GM23338 (cell line): ENCODE measurements at places on chromosomes 6 and 20.

- no peak for DNase-seq
Observed at GRCh38 chr6:3929281-3929798, 80.2 kb downstream of the FAM50B start.

- DNase-seq, result no peak
Observed at GRCh38 chr6:4676016-4676415, 100.2 kb upstream of the CDYL start.

- peak; percentile 59 for DNase-seq
Observed at GRCh38 chr6:15754035-15754705, 91.3 kb upstream of the DTNBP1 start.

DNA sequence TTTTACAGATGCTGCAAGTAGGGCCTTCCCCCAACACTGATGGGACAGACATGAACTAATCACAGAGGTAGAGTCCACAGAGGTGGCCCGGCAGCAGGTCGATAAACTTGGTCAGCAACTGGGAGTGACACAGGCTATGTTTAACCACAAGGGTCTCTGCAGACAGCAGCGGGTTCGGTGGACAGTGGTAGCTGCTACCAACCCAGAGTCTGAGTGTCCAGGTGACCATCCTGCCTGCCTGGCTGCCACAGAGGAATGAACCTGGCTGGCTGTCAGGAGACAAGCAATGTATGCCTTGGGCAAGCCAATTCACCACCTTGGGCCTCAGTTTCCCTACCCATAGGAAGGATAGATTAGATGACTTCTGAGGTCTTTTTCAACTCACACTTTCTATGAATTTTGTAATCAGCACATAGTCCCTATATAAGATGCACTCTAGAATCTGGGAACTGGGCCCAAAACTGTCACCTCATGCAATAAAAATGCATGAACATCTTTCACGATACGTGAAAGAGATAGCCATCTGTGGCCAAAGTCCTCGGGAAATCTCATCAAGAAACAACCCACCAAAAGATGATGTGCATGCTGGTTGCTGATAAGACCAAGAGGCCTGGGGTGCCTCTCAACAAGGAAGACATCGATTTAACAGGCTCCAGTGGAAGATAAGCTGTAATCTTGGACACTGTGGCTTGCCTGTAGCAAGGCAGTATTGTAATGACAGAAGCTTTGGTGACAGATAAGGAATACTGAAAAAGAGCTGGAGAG, 30.5 kb downstream of the MDGA1 start:
- DNase-seq, result no peak

- DNase-seq, result no peak
Observed at GRCh38 chr6:155397172-155397705, 58.4 kb downstream of the NOX3 start.

- DNase-seq, result no peak
Observed at GRCh38 chr6:111606620-111607115, 990 bp upstream of the TRAF3IP2 start.

GRCh38 chr6:48377115-48377514, 266.1 kb upstream of the PTCHD4 start:
- no peak for DNase-seq

DNA sequence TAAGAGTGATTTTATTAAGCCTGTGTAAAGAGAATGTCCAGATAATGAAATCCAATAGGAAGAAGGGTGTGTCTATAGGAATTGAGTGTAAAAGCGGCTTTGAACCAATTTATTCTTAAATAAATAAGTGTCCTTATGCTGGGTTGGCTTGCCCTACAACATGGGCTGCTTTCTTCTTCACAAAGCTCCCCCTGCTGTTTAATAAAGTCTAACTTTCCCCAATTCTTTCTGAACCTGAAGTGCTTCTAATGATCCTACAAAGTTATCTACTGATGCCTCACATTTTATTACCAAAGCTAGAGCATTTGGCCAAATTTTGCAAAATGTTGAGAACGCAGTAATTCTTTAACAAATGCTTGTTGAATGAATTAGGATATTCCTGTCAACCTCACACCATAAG, 36.3 kb upstream of the SIRT5 start:
- DNase-seq, result peak; percentile 41

GRCh38 chr6:135686784-135687301, 164.7 kb upstream of the PDE7B start:
- no peak for DNase-seq

DNA sequence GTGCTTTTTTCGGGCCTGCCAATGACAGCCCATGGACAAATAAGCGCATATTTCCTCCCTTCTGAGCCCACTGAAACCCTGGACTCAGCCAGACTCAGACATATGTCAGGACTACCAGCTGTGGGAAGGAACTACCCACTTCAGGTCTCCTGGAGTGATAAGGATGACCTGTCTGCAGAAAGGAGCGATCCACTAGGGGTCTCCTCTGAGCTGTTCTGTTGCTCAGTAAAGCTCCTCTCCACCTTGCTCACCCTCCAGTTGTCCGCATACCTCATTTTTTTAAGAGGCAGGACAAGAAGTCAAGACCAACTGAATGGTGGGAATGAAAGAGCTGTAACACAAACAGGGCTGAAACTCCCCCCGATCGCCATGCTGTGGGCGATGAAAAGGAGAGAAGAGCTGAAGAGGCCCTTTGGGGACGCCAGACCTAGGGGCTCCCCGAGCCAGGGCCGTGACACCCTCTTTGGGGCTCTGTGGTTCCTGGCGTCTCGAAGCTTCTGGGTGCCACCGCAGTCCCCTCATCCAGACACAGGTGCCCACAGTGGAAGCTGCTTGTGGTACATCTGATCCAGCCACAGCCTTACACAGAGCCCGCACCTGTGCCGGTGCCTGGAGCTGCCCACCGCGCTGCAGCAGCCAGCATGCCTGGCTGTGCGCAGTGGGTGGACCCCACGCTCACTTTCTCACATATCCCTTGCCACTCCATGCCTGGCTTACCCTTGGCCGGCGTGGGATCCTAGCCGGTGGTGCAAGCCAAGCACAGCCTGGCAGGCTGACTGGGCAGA, 68.8 kb downstream of the EYS start:
- peak; percentile 71 for DNase-seq

- DNase-seq, result peak; percentile 78
Observed at GRCh38 chr6:79713701-79714322, 82.7 kb downstream of the SH3BGRL2 start.

DNA sequence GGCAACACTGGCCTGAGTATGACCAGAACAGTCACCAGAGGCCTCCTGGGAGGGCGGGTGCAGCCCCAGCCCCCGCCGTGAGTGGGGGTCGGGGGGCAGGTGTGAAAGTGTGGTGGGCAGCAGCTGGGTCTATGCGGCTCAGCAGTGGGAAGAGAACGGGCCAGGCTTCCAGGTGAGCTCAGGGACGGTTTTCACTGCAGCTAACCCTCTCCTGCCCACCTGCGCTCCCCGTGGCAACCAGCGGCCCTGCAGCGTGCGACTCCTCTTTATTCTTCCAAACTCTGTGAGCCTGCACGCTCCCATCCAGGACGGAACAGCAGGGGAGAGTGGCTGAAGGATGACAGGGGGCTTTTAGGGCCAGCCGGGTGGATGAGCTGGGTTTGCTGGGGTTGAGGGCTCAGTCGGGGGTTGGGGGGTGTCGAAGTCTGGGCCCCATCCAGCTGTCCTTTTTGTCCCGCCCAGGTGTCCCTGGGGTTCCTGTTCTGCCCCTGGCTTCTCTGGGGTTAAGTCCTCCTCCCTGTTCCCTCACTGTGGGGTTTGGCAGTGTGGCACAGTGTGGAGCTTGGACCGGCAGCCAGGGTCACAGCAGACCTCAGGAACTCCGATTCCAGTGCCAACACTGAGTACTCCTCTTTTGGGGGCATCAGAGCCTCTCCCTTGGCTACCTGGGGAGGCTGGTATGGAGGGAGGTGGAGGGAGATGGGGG, 859 bp upstream of the BIRC7 start:
- peak; percentile 90 for DNase-seq

DNA sequence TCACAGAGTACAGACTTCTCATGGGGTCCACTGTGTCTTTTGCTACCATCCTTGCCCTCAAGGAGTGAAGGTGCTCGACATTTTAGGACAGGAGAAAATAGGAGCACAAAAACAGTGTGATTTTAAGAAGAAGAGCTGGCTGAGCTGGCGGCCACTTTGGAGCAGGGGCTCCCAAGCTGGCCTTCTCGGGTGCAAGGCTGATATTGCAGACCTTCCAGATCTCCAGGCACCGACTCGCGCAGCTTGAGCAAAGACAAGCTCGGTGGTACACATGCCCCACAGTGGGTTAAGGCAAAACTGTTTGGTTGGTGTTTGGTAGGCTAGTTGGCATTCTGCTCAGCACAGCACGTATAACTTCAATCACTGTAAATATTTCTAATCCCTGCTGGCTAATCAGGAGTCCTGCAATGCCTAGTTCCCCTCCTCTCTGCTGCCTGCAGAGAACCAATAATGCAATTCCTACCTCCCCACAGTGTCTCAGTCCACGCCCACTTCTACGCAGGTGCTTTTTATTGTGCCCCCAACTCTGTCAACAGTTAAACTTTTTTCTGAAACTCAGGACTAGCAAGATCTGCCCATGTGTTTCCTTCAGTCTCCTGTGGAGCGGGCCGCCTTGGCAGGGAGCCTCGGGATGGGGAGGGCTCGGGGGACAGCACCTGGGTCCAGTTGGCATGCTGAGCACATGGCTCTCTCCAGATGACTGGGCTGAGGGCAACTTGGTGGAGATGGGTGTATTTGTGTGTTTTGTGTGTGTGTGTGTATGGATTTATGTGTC, 12.7 kb upstream of the SMOC2 start:
- no peak for DNase-seq

DNA sequence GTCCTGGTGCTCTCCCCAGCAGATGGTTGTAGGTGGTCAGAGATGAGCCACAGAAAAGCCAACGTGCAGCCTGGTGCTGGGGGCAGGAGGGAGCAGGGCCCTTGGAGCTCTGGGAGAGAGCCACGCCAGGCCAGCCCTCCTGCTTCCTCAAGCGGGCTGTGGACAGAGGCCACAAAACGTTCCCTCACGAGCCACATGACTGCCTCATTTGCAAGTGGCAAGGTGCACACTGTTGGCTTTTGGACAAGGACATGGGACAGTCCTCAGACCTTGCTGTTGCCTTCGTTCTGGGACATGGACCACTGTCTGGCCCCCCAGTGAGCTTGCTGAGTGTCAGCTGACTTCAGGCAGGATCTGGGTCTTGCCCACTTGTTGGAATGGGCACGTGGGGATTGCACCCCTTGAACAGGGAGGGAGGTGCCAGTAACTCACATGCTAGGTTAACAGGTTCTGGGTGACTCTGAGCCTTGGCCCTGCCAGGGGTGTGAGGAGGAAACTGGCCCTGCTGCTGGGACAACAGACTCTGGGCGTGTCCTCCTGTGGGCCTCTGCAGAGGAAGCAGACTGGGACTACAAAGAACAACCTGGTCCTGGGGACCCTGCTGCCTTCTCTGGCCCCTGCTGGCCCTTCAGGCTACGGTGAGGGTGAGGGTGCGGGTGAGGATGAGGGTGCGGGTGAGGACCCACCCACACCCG, 2.6 kb downstream of the SLCO4A1 start:
- DNase-seq, result no peak

- no peak for DNase-seq
Observed at GRCh38 chr6:13579911-13580310, 5.5 kb downstream of the SIRT5 start.

DNA sequence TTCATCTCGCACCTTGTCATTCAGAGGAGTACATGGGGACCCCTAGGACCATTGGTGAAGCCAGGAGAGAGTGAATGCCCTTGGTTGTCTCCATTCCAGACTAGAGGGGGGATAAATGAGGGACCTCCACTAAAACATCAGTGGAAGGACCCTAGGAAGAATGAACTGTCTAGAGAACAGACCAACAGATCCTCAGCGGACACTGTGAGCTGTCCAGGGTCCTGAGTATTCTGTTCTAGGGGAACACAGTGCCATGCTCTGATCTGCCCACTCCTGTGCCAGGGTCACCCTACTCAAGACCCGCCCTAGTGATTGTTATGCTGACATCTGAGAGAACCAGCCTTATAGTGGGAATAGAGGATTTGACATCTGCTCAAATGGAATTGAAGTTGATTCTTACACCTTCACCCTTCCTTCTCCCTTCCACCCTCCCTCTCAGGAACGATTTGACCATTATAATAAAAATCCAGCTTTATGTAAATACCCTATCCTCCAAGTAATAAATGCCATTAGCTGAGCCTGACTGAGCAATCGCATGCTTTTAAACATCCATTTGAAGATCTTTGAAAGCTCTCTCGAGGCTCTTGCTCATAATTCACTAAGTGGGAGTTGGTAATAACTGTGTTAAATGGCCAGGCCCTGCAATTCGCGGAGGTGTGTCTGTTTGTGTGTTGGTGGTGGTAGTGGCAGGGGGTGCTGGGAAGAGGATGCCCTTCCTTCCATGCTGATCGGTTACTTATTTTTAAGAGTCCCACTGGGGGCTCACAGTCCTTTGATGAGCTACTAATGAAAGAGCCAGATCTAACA, 43.6 kb upstream of the SLC32A1 start:
- peak; percentile 78 for DNase-seq

- DNase-seq, result peak; percentile 33
Observed at GRCh38 chr6:98787435-98787834, 46.9 kb upstream of the POU3F2 start.

GRCh38 chr6:104526376-104526775, 333.3 kb downstream of the HACE1 start:
- DNase-seq, result no peak

DNA sequence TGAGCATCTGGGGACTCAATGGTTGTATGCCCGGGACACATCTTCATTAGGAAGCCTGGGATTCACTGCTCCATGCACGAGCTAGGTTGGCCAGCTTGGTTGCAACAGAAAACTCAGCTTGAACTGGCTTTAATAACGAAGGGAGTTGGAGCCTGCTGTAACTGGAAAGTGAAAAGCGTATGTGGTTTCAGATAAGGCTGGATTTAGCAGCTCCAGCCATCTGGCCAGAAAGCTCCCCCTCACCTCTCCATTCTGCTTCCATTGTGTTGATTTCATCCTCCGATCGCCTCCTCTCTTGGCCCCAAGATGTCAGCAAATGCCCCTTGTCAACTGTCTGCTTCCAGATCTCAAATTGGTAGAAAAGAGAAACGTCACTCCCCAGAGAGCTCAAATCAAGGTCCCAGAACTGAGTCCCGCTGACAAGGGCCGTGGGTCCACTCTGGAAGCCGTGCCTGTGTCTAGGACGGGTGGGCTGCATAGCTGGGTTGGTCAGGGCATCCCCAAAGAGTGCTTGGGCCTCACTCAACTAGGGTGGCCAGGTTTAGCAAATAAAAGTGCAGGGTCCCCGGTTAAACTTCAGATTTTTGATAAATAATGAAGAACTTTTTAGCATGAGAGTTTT, 117.0 kb upstream of the PMEPA1 start:
- DNase-seq, result no peak

- no peak for DNase-seq
Observed at GRCh38 chr20:52230409-52230808, 38.8 kb upstream of the ZFP64 start.

- no peak for DNase-seq
Observed at GRCh38 chr6:14326774-14327173, 209.2 kb downstream of the CD83 start.
